ENCODE measurements at places on chromosomes 2 and 18.

DNA sequence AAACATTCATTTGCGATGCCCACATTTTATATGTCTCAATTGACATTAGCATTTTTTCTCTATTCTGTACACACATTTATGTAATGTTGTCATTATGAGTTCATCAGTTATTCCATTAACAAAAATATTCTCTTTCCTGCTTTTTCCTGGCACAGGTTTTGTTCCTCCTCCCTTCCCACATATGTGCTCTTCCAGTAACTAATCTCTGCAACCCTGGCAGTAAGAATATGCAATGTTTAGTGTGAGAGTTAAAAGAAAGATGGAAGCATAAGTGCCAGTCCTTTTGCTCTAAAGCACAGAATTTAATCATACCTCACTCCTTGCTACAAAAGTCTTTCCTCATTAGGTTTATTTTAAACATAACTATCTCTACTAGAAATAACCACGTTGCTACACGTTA, 155.8 kb upstream of the ERBB4 start:
- no peak for DNase-seq

DNA sequence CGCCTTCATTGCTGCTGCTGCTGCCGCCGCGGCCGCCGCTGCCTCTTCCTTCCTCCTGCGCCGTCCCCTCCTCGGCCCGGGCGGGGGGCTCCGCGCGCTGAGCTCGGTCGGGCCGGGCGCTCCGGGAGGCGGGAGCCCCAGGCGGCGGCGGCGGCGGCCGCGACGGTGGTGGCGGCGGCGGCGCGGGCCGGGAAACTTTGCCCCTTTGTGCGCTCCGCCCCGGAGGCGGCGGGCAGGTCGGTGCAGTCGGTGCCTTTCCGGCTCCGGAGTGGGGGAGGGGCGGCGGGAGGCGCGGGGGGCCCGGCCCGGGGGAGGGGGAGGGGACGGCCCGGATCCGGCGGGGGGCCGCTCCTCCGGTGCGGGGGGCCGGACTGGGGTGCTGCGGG, 205 bp downstream of the TET3 start:
- no peak for DNase-seq

GRCh38 chr18:69787825-69788547, 159.7 kb downstream of the CD226 start:
- DNase-seq = no peak

DNA sequence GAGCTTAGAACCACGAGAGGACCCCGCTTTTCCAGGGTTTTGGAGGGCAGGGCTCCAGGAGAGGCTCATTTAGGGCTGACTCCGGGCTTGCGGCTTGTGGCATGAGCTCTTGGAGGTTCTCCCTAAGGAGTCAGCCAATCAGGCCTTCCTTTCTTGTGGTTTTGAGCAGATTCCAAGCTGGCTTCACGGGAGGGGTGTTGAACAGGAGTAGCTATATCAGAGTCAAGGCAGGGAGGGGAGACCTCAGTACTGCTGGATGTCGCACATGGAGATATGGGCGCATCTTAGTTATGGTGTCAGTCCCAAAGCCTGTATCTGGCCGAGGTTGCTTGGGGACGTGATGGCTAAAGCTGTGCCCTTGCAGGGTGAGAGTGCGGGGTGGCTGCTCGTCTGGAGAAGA, 98.6 kb downstream of the AGAP1 start:
- no peak for DNase-seq

DNA sequence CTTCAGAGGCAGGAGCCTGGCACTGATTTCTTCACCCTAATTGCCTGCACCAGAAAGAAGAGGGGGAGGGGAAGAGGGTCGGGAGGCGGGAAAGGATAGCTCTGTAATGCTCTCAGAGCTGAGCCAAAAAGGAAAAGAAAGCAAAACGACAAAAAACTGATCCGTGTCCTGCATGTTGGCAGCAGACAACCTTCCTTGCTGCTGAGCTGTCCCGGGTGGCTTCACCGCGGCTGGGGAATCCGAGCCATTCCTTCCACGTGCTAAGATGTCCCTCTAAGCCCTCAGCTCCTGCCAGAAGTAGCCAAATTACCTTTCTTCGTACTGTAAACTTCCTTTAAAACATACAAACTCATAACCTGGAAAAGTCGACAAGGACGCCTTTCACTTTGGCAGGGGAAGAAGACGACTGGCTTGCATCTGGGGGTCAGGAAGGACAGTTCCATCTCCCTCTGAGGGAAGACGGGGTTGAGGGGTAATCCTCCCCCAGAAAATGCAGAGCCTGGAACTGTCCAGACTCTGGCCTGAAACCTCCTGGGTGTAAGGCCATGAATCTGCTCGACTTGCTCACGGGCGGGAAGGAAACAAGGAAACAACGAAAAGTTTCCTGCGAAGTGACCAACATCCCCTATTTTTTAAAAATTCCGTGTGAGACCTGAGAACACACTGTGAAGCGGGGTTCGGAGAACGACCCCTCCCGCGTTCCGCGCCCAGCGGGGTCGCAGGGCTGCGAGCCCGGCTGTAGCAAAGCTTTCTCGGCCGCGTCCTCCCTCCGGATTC, 7.7 kb downstream of the OTX1 start:
- DNase-seq = no peak

GRCh38 chr2:175575346-175576258, 394.1 kb upstream of the ATP5MC3 start:
- peak; percentile 4 for DNase-seq

DNA sequence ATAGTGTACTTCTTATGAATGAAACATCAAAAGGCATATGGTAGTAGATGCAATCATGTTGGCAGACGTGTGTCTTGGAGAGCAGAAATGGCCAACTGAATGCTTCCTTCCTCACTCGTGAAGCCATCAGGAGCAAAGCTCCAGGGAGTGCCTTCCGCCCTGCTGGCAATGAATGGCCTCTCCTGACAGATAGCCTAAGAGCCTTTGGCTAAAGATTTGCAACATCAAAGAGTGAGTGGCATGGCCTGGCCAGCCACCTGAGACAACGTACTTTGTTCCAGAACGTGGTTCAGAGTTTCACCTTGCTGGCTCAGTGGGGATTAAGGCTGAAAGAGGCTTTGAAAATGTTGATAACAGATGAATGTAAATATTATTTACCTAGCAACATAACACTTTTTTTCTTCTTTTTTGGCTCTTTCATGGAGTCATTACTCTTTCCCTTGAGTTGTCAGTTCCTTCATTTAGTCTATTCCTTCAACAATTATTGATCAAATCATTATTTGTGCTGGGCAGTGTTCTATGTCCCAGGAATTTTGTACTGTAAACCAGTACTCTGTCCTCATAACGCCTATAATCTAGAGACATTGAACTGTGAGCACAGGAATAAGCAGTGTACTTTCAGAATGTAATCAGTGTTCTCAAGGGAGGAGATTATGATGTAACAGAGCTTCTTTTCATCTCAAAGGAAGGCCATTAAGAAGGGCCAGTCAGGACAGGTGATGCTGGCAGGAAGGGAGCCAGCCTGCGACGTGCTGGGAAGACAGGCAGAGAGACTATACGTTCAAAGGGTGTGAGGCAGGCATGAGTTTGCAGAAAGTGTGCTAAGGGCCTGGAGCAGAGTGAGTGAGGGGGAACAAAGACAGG, 59.4 kb upstream of the SH3RF3 start:
- no peak for DNase-seq

- no peak for DNase-seq
Measured at GRCh38 chr2:126655500-126656430, at the start of gene GYPC. Gene GYPC (plus strand): TSS chr2:126656158. CDS start chr2:126656264, 106 bp downstream.

- no peak for DNase-seq
Measured at GRCh38 chr2:20590704-20591515, 60.0 kb downstream of the HS1BP3 start.

- no peak for DNase-seq
Measured at GRCh38 chr2:126699018-126699417, 43.1 kb downstream of the GYPC start.

DNA sequence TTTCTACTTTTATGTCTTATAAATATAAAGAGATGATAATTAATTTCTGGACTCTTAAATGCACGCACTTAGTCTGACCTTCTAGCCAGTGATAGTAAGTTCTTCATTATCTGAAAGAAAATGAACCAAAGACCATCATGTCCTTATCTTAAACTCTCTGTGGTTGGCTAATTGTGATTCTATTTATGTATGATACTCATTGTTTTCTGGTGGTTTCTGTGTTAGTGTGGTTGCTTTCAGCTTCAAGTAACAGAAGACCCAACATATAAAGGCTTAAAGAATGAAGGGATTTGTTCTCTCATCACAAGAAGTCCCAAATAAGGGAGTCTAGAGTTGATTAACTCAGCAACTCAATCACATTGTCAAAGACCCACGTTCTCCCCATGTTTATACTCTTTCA, 225.2 kb upstream of the TANK start:
- DNase-seq = no peak

DNA sequence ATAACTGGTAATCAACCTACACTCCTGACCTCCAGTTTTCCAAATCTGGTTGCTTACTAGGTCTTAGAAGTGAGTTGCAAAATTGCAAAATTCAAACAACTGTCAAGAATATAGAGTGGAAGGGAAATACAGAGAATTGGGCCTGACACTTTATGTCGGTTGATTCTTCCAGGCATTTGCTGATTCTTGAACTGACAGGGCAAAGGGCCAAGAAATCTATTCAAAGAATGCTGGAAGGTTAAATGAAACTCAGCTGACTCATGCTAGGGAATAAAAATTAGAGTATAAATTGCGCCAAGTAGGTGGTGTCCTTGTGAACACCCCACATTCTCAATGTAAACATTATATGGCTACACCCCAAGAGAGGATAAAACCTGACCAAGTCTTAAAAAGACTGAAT, 21.5 kb upstream of the ZSCAN30 start:
- DNase-seq = no peak

DNA sequence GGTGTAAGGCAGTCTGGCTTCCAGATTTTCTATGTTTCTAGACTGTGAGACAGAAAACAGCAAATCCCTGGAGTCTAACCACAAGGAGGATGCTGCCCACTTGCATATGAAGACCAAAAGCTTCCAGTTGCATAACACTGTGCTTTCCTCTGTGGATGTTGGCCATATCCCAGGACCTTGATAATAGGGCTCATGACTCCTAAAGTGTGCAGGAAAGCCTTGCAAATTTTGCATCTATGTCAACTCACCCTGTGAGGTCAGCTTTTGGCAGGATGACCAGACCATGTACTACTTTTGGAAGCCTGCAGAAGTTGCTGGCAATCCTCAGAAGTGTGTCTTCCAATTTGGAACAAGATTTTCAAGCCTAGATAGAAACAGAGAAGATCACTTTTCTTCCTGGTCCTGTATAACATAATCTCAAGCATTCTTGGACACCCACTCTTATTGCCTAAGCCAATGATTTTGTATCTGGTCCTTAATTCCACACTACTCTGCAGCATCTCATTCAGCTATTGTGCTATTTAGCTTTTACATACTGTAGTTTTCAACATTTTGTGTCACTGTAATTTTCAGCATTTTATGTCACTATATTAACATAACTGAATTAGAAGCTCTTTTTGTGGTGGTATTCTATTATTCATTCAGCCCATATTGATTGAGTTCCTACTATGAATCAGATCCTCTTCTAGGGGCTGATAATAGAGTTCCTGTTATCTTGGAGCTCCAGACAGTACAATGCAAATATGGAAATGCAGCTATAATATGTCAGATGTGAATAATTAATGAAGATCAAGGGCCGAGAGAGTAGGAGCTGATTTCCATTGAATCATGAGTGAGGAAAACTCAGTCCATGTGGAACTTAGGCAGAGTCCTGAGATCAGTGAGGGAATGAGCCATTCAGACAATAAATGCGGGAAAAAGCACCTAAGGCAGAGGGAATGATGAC, 85.3 kb upstream of the RAB27B start:
- no peak for DNase-seq

- DNase-seq = no peak
Measured at GRCh38 chr2:77469106-77469505, 53.1 kb downstream of the LRRTM4 start.

- no peak for DNase-seq
Measured at GRCh38 chr2:115036818-115037217, 594.4 kb downstream of the DPP10 start.

- no peak for DNase-seq
Measured at GRCh38 chr2:16069663-16069932, 129.2 kb downstream of the MYCN start.

GRCh38 chr2:170152421-170152820, 25.5 kb upstream of the MYO3B start:
- DNase-seq = no peak

DNA sequence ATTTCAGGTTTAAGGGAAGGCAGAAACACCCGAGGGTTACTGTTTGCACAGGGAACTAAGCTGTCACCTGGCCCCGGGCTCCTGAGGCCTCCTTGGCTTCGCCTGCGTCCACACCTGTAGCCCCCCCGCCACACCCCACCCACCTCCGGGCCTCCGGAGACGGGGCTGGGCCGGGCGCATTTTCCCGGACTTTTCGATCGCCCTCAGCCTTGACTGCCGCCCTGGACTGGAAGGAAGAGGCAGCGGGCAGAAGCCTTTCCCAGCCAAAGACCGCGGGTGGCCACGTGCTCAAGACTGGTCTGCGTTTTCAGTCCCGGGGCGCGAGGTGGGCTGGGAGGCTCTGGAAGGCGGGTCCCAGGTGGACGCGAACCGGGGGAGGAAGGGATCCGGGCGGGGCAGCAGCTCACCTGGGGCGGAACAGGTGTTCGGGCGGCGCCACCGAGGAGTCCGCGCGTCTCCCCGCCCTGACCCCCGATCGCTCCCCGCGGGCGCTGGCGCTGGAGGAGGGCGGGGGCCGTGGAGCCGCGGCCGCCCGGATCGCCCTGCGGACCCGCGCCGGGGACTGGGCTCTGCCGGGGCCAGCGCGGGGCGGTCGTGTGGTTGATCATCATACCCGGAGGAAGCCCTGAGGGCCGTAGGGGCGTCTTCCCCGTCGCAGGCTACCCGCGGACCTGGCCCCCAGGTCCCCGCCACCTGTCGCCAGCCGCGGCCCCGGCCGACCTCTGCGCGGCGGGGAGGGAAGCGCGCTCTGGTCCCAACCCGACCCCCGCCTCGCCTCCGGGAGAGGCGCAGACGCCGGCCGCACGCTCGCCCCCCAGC, 3.2 kb downstream of the ID2 start:
- no peak for DNase-seq

DNA sequence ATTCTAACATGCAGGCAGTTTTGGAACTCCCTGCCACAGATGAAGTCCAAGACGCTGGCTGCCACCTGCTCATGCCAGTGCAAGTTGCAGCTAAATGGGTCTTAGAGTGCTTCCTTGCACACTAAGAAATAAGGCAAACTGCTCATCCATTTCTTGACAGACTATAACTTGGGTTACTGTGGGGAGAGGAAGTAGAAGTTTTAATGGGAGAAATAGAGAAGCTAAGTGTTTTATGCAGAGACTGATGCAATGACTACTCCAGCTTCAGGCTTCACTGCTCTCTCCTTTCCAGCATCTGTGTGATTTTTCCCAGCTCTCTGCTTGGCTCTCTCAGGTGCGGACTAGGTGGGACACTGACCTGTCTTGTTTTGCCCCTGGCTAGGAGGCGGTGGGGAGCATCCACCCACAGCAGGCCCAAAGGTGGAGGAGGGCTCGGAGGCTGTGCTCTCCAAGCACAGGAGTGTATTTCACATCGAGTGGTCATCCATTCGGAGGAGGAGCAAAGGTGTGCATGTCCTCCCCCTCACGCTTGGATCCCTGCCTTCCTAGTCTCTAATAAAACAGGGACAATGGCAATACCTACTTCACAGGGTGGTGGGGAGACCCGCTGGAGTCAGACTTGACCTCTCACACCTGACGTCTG, 48.2 kb downstream of the SLC14A2 start:
- DNase-seq = no peak
